ENCODE measurements at places on chromosomes 3 and 15.

GRCh38 chr3:142929109-142929508, 34.4 kb downstream of the PAQR9 start:
- peak; percentile 26 for DNase-seq

DNA sequence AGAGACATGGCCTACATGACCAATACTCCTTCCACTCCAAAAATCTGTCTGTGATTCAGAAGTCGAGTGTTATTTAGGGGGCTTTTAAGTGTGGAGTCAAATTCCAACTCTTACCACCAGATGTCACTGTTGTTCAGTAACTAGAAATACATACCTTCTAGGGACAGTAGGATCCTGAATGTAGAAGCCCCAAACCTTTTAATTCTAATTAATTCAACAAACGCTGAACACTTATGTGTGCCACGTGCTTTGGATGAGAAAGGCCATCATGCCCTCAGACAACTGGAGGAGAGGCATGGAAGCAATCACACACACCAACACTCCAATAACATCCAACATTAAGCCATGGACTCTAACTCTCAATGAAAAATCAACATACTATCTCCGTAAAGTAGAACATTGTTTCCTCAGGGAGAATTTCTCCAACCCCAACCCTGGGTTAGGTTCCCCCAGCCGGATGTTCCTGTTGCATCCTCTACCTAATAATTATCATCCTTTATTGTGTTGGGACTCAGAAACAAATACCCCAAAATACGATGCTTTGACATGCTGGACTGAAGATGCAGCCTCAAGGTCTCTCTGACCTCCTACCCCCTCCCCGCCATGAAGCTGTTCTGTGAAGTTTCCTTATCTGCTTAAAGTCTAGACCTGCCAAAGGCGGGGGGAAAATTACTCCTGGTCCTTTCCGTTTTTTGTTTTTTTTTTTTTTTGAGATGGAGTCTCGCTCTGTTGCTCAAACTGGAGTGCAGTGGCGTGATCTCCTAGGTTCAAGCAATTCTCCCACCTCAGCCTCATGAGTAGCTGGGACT, 8.0 kb upstream of the CCDC13 start:
- peak; percentile 71 for DNase-seq

GRCh38 chr3:65752636-65753035, 286.1 kb downstream of the MAGI1 start:
- DNase-seq, result no peak

- no peak for DNase-seq
These were observed 42.1 kb upstream of the TASOR start for GRCh38 chr3:56725175-56725574.

DNA sequence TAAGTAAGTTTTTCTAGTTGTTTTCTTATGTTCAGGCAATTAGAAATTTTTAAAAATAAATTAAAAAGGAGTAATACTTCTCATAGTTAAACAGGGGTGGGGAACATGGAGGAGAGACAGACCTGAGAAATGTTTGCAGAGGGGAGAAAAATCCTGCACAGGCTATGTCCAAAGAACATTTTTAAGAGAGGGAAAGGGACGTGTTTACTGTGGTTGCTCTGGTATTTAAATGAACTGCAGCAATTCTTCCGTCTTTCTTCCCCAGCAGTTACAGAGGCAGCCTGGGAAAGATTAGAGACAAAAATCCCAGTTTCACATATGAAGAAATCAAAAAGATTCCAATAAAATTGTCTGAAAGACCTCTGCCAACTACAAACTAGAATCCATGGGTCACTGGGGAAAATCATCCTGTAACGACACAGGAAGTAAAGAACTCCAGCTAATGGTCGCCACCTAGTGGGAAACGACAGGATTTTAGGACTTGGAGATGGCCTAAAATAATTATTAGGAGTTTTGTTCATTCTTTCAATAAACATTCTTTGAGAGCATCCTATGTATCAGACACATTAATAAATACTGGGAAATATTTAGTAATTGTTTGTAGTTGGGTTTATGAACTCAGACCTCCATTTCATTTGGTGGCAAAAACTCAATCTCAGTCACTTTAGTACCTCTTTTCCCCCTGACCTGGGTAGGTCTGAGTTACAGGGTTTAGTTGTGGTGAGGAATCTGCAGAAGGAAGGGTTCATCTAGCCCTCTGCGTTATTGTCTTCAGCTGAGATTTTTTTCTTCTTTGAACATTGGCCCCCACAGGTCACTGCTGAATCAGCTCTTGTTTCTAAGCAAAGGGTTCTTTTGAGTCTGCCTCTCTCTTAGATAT, 69.9 kb upstream of the GOLIM4 start:
- DNase-seq, result peak; percentile 37

- DNase-seq, result no peak
These were observed 2.1 kb upstream of the RAP2B start for GRCh38 chr3:153159771-153160397.

DNA sequence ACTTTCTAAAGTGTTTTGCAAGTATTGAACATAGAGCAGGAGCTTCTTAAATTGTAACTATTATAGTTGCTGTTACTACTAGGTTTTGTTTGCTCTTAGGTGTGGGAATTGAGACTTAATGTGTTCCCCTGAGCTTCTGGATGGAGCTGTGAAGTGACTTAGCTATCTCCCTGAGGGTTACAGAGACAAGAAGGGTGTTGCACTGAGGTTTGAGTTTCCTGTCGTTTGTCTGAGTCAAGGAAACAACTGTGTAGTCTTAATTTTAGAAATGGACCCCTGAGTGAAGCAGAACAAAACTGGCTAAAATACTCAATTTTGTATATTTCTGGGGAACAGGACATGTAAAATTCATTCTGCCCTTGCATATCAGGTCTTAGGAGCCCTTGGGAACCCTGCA, 20.4 kb downstream of the TTC21A start:
- DNase-seq, result no peak

DNA sequence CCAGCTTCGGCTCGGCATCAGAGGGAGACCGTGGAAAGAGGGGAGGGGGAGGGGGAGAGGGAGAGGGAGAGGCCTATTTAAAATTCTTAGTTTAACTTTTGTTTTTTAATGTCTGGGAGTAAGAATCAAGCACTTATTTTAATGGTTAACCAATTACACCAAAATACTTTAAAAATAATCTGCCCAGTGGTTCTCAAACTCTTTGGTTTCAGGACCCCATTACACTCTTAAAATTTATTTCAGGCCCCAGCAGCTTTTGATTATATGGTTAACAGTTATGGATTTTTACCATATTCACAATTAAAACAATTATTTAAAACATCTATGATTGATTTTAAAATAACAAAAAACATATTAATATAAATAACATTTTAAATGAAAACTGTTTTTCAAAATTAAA, 44.5 kb downstream of the NKIRAS1 start:
- no peak for DNase-seq

DNA sequence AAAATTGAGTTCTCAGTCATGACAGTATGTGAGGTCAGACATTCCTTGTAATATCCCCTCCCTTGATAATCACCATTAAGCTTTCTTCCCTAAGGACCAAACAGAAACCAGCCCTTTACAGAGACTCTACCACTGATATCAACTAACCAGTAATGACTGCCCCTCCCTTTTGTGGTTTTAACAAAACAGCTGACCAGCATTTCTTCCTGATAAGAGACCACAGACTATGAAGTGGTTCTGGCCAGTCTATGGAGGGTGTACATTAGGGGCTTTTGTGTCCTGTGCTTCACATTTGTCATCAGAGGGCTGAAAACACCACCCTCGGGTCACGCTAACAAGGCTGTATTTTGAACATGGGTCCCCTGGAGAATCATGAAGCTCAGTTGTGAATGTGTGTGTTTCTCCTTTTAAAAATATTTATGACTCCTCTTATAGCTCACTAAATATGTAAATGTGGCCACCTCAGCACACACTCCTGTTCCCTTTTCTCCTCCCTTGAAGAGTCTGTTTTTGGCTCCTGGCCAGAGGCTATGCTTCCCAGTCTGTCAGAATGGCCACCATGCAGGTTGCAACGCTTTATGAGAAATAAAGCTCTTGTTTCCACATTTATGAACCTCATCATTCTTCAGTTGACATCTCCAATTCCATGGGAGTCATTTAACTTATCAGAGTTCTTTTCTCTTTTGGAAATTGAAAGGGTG, 239.3 kb downstream of the CPNE4 start:
- no peak for DNase-seq

- DNase-seq, result no peak
These were observed 335.7 kb upstream of the PPP2R3A start for GRCh38 chr3:135629701-135630408.

GRCh38 chr3:61848885-61849284, 287.5 kb downstream of the PTPRG start:
- DNase-seq, result no peak

- DNase-seq, result no peak
These were observed 58.2 kb upstream of the ARRDC4 start for GRCh38 chr15:97902140-97902780.

DNA sequence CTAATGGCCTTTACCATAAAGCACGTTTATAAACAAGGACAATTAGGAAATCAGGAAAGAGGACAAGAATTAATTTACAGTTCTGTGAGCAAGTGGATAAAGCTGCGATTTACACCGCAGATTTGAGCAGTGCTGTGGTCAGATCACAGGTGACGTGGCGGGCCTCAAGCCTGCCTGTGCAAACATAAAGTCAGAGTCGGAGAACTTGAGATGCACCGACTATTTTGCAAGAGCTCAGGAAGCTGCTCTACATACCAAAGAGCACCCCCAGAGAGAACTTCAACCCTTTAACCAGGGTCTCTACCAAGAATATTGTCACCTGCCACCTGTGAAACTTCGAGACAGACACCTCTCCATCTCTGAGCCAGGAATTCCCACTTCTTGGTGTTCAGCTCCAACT, 35.7 kb downstream of the MECOM start:
- no peak for DNase-seq

- DNase-seq, result peak; percentile 87
These were observed at the start of gene MYO5A for GRCh38 chr15:52528564-52529340. Gene MYO5A, minus strand, starts transcription at chr15:52528880. Its CDS starts 74 bp downstream, at chr15:52528806.

DNA sequence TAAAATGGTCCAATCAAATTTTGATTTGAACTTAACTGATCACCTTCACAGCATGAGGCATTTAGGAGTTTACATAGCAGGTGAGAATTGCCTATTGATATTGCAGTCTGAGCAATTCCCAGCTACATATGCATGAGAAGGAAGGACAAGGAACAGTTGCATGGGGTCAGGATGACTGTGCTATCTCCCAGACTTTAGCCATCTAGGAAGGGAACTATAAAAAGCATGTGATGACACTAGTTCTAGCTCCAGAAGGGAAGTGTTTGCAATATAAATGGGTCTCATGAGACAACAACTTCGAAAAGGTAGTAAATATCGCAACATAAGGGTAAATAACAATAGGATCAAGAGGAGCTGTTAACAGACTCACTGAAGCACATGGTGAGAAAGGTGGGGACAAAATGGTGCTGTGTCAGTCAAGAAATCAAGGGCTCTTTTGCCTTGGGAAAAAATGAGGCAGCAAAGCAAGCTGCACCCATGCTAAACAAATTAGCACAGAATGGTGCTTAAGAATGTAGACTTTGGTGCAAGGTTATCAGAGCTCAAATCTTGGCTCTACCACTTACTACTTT, 90.4 kb upstream of the SLC2A2 start:
- no peak for DNase-seq

DNA sequence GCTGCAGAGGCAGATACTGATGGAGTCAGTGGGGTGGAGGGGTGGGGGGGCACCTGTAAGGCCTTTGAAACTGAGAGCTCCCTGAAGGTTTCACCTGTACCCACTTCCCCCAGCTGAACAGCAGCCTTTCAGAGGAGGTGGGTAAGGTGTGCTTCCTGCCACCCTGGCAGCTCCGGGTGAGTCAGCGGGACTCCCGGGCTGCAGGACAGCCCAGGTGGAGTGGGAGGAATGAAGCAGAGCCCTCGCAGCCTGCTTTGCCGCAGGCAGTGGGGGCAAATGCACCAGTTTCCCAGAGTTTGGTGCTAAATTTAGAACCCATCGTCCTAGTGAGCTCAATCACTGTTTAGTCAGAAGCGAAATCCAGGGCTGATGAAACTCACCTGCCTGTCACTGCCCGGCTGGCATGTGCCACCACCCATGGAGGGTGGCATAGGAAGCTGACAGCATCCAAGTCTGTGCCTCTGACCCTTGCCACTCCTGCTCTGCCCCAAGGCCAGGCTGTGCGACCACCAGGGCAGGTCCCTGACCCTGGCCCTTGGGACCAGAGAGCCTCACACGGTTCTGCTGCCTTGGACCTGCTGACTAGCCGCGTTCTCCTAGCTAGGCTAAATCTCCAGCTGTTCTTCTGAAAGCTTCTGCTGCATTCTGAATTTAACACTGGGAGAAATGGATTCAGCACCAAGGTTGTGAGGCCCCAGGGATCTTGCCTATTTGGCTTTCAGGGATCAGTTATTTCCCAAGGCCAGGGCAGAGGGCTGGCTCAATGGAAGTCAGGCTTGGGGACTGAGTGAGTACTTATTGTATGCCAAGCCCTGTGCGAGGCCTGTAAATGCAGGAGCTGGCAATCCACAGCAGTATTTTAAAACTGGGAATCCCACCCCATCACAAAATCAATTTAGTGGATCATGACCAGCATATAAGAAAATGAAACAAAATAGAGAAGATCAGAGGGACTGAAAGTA, 67.3 kb upstream of the RASGRF1 start:
- DNase-seq, result no peak

DNA sequence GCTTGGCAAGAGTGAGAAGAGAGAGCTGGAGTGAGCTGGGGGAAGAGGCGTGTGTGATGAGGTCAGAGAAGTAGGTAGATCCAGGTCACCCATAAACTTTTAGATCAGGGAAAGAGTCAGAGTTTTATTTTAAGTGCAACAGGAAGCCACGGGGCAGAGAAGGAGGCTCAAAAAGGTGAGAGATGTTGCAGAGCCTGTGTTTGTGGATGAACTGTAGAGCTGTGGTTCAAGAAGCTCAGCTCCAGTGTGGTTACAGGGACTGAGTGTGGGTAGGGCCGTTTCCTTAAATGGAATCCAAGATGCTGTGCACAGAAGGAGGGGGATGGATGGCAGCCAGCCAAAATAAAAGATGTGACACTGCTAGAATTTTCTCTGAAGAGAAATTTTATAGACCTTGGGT, 337.2 kb downstream of the SATB1 start:
- DNase-seq, result no peak

DNA sequence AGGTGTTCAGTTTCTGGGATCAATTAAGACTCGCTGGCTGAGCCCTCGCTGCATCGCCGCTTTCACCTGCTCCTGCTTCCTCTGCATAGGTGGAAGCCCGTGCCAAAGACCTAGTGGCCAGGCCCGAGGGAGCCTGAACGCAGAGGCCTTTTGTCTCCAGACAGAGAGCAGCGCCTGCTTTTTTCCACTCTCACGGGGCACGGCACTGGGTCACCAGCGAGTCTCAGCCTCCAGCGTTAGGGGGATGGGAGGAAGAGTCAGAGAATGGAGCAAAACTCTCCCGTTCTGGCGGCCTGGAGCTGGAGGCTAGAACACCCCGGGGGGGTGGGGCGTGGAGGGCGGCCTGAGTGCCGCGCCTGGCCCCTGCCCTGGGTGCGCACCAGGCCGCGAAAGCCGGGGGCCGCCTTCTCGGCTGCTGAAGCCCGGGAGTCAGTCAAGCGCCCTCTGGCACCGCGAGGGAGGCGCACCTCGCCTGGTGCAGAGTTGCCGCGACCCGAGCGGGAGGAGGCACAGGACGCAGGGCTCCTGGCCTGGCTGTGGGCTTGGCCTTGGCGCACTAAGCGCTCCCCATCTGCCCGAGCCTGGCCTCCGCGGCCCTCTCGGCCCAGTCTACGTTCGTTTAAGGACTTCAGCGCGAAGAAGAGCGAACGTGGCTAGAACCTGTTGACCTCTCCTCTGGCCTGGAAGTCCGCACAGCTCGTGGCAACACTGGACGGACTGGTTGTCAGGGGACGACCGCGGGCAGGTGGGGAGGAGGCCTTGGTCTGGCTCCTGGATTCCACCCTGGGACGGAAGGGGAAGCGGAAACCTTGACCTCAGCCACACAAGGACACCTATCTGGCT, 21.5 kb downstream of the NR2F2 start:
- no peak for DNase-seq

- DNase-seq, result no peak
These were observed 221.8 kb downstream of the ZIC1 start for GRCh38 chr3:147630921-147631415.

Data from germinal center (tissue), 1 donor.